ENCODE measurements at places on chromosomes 16 and 17.

DNA sequence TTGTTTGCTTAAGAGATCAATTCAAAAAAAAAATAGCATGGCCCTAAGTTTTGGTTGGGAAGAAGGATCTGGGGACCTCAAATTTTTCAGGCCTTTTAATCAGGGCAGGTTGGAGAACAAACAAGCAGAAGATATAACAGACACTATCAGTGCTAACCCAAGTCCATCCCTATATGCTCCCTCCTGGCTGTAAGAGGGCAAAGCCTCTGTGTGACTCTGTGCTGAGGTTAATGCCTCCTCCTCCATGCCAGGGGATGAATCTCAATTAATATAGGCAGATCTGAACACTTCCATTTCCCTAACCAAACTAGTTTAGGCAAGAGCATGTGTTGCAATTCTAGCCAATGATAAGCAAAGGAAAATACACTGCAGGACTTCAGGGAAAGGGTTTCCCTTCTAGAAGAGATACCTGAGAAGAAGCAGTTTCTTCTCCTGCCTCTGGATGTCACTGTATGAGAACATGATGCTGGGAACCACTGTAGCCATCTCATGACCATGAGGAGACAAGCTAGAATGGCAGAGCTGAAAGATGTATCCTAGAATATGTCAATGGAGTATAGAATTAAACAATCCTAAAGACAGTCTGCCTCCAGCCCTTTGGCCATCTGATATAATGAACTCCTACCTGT lies 76.0 kb downstream of the CHD9NB start:
- DNase-seq = no peak

DNA sequence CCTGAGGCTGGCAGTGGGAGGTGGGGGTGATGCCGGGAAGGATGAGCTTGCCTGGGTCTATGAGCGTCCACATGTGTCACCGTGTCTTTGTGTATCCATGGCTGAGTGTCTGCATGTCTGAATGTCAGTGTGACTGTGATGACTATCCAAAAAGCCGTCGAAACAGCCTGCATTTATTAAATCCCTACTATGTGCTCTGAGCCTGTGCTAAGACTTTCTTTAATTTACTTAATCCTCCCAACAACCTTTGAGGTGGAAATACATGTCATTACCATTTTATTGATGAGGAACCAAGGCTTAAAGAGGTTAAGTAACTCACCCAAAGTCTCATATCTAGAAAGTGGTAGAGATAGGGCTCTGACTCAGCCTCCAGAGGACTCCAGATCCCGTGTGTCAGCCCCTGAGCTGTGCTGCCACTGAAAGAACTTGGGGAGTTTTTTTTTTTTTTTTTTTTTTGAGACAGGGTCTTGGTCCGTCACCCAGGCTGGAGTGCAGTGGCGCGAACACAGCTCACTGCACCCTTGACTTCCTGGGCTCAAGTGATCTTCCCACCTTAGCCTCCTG lies 20.0 kb downstream of the ARHGAP23 start:
- DNase-seq = no peak

- no peak for DNase-seq
Observed at GRCh38 chr16:89733792-89734191, 12.5 kb downstream of the ZNF276 start.

- no peak for DNase-seq
Observed at GRCh38 chr17:20151174-20151573, 142.0 kb downstream of the SPECC1 start.

- DNase-seq = no peak
Observed at GRCh38 chr17:44915862-44916780, 821 bp upstream of the GFAP start.

- no peak for DNase-seq
Observed at GRCh38 chr16:23420011-23420410, 33.0 kb downstream of the COG7 start.

DNA sequence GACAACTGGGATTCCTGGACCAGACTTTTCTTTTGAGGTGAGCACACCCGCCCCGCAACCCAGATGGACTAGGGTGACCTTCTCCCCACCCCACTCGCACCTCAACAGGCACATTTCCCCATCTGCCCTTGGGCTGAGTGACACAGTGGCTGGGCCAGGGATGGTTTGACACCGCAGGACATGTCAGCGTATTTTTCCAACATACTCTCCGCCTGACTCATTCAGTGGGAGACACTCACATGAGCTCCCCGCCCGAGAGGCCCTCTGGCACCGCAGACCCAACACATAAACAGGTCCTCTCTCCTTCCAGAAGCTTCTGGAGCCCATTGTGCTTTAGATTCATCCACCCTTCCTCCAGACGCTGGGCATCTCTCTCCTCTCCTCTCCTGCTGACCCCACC lies 69.4 kb downstream of the ZDHHC7 start:
- DNase-seq = no peak

GRCh38 chr17:4625181-4625617 lies 16.3 kb downstream of the ALOX15 start:
- DNase-seq = no peak

DNA sequence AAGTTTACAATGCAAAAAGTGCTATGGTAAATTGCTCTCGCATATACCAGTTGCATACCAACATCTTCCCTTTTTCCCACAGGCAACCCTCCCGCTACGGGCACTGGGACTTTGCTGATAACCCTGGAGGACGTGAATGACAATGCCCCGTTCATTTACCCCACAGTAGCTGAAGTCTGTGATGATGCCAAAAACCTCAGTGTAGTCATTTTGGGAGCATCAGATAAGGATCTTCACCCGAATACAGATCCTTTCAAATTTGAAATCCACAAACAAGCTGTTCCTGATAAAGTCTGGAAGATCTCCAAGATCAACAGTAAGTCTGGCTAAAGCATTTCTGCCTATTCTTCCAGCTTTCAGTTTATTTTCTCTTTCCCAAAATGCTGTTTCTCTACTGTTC lies 27.9 kb upstream of the HSBP1 start:
- DNase-seq = no peak

GRCh38 chr17:40582328-40582901 lies 17.1 kb upstream of the CCR7 start:
- peak; percentile 83 for DNase-seq

DNA sequence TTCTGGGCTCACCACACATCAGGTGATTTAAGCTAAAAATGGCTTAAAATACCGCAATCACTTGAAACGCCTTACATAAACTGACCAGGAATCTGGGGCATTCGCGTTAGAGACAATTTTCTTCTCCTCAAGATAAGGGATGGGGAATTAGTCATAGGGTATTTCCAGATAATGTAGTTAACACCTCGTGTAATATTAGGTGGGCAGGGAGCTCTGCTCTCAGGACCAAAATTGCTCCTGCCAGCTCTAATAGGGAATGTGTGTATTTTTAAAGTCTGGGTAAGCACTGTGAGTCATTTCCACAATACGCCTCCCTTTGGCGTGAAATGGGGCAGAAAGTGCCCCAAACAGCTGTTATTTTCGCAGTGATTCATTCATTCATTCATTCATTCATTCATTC lies 408.6 kb downstream of the MAF start:
- no peak for DNase-seq

DNA sequence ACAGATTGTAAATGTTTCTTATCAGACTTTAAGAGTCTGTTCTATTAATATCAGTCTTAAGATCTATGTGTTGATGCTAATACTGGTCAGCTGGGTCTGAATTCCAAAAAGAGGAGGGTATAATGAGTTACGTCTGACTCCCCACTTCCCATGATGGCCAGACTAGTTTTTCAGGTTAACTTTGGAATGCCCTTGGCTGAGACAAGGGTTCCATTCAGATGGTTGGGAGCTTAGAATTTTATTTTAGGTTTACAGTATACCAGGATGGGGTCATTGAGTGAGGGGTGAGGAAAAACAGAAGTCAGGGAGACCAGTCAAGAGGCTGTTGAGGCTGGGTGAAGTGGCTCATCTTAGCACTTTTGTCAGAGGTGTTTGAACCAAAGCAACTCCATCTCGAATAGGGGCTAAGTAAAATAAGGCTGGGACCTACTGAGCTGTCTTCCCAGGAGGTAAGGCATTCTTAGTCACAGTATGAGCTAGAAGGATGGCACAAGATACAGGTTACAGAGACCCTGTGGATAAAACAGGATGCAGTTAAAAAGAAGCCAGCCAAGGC lies 2.9 kb upstream of the TMEM231 start:
- DNase-seq = no peak

- no peak for DNase-seq
Observed at GRCh38 chr17:69486779-69487637, 72.5 kb downstream of the MAP2K6 start.

- DNase-seq = no peak
Observed at GRCh38 chr16:72427783-72428331, 255.9 kb upstream of the PMFBP1 start.

- no peak for DNase-seq
Observed at GRCh38 chr17:64182325-64183012, 52.5 kb upstream of the ERN1 start.

DNA sequence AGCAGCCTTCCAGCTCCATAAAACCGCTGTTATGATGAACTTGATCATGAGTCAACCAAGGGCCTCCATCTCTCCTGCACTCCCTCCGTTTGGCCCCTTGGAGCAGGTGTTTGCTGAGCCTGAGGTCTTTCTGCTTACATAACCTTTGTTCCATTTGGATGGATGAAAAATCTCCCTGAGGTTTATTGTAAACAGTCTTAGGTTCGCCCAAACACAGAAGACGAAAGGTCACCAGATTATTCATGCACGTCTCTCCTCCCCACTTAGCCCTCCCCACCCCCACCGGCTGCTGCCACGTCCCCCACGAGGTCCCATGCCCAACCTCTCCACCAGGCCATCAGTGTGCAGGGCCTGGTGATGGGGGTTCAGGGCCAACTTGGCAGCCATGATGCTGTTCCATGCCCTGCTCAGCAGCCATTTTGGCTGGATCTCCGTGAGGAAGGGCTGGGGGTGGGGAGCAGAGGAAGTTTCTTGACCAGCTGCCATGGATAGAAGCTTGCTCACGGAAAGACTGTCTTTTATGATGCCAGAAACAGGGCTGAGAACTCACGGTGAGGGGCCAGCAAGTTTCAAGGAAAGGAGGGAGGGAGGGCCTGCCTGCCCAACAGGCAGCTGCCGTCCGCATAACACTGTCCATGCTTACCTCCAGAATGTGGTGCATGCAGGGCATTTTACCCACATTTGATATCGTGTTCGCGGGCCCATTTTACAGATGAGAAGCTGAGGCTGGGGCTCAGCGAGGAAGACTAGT lies 47.8 kb upstream of the FOXF1 start:
- no peak for DNase-seq

- no peak for DNase-seq
Observed at GRCh38 chr17:18093616-18094408, 6.1 kb downstream of the DRG2 start.

DNA sequence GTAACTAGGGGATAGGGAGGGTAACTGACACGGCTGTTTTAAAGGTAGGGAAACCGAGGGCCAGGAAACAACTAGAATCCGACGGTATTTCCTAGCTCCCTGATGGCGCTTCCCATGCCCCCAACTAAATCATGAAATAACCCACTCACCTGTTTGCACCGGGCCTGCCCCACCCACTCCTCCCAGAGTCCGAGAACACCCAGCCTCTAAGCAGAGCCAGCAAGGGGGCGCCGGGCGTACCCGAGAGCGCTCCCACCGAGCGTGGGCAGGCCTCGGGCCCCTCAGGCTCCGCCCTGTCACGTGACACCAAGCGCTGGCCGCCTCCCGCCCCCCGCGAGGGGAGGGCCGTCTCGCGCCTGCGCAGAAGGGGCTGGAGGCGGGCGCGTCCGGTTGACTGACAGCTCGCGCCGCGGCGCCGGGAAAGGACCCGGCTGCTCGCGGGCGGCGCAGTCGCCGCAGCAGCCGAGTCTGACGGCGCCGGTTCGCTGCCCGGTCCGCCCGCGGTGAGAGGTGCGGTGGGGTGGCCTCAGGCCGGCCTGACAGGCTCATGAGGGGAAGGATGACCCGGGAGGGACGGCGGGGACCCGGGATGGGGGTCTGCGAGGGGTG lies at the start of gene KIAA0513:
Gene KIAA0513 (plus strand): TSS at position 447 of the 609 bp plus-strand sequence. CDS start 39,277 bp downstream, outside the sequence.
- DNase-seq = peak; percentile 94

- no peak for DNase-seq
Observed at GRCh38 chr16:5509794-5510193, 412.2 kb upstream of the EEF2KMT start.

GRCh38 chr16:35506898-35507194 lies 2047.4 kb downstream of the TP53TG3F start:
- DNase-seq = no peak

All from GM06990 (cell line).